ENCODE measurements at places on chromosomes 2 and 18.

DNA sequence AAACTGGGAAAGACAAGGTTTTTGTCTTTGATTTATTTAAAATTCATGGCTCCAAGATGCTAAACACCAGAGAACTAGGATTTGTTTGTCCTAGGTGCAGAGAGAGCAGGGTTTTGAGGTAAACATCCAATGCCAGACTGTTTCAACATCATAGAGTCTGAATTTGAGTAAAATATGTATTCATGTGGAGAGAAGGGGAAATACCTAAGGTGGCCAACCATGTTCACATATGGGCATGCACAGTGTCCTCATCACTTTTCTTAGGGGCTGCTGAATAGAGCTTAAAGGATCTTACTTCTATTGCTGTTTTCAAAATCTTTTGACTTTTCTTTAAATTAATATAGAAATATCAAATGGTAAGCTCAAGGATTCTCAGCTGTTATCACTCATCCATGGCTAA, 287.0 kb upstream of the CCDC68 start:
- no peak for DNase-seq

- DNase-seq, result no peak
Measured at GRCh38 chr2:100418406-100418962, 1.0 kb upstream of the CHST10 start.

GRCh38 chr18:74654638-74655037, 57.0 kb downstream of the ZNF407 start:
- no peak for DNase-seq

DNA sequence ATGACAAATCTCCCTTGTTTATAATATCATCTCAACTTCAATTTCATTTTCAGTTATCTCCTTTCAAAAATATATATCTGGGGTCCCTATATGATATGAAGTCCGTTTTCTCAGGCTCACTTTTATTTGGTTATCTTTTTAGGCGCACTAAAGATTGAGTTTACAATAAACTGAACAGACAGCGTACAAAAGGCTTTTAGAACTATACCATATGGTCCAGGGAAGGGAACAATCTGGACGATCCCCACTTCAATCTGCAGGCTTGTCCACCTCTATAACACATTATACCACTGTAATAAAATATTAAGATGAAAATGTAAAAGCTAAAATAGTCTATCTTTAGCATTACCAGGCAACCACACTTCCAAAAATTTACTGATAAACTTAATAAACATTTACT, 289.9 kb downstream of the ZEB2 start:
- no peak for DNase-seq

- DNase-seq, result no peak
Measured at GRCh38 chr2:23375448-23375847, 9.5 kb upstream of the KLHL29 start.

DNA sequence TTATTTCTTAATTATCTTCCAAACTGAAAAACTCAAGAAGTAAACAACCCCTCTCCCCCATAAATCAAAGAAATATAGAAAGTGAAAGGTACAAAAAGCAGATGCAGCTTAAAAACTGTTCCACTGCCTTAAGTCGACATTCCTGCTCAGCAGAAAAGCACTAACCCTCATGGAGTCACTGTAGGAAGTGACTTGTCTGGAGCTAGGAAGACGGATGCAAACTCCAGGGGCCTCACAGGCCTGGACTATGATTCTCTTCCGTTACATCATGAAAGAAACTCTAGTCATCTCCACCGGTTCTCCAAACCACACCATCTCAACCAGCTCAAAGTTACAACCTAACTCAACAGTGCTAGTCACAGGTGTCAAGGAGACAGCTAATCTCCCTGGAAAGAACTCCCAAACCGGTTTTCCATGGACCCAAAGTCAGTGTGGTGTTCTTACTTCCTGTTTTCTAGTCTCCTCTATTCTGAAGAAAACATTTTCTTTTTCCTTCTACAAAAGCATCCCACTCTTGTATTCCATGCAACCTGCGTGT, 128.4 kb downstream of the PIEZO2 start:
- DNase-seq, result no peak

GRCh38 chr2:26640781-26641564, at the start of gene CIB4:
Gene CIB4, minus strand, starts transcription at chr2:26641366. Its CDS starts 52 bp downstream, at chr2:26641314.
- no peak for DNase-seq

DNA sequence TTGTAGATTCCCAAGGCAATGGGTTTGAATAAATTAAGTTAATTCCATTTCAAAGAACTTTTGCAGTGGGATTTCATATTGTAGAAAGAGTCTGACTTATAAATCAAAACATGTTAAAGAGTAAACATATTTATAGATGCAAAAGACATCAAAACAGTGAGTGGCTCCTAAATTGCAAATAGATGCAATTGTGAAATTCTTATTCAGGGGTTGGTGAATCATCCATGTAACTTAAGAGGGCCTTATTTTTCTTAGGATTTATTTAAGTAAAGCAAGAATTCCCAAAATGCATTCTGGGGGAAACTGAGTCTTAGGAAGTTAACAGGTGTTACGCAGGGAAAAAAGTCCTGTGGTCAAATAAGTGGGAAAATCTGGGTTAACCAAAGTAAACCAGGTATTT, 11.3 kb downstream of the TANC1 start:
- no peak for DNase-seq

DNA sequence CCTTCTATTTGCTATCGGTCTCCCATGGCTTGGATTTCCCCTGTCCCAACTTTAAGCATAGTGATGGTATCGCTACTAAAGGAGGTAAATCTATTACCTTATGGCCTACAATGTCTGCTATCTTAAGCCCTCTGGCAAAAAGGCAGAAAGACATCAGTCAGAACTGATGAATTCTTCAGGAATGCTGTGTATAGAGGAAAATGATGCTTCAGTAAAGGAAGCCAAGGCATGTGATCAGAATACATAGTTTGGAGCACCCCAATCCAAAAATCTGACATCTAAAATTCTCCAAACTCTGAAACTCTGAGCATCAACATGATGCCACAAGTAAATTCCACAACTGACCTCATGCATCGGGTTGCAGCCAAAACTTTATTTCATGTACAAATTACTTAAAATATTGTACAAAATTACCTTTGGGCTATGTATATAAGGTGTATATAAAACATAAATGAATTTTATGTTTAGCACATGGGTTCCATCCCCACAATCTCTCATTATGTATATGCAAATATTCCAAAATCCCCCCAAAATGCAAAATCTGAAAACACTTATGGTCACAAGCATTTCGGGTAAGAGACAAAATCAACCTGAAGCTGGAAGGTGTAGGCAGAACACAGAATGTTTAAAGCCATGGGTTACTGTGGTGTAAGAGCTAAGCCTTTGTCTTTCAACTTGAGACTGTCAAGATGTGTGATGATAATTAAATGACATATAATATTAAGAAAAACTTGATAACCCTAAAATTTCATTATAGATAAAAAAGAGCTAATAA, 66.2 kb downstream of the CUL3 start:
- DNase-seq, result no peak

- no peak for DNase-seq
Measured at GRCh38 chr2:44126106-44126797, 42.4 kb upstream of the PPM1B start.

GRCh38 chr2:240593703-240594451, 7.3 kb downstream of the CAPN10 start:
- no peak for DNase-seq

- DNase-seq, result no peak
Measured at GRCh38 chr18:52546686-52547346, 206.8 kb downstream of the DCC start.

GRCh38 chr2:118661179-118661578, 186.3 kb downstream of the EN1 start:
- no peak for DNase-seq

DNA sequence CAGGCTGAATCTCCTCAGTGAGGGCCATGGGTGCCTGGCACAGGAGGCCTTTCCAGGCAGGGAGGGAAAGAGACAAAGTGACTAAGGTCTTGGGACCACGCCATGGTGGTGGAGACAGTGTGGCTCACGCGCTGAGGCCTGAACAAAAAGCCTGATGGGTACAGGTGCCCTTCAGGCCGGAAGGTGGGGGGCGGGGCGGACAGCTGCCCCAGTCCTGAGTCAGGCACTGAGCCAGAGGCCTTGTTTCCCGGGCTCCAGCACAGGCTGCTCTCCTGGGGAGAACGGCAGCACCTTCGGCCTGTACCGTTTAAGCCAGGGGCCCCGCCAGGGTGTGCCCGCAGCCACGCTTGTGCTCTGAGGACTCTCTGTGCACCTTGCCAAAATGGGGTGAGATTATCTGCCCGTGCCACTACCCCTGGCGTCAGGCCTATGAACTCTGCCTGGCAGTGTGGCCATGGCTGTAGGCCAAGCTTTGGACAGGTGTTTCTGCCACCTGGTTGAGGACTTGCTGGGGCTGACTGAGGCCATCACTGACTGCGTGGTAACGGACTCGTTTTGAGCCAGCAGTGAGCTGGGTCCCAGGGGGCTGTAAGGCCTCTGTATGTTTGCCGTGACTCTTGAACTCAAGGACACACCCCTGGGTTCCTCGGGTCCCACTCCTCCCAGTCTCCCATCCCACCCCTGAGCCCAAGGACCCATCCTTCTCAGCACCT, 31.7 kb upstream of the DNMT3A start:
- no peak for DNase-seq

DNA sequence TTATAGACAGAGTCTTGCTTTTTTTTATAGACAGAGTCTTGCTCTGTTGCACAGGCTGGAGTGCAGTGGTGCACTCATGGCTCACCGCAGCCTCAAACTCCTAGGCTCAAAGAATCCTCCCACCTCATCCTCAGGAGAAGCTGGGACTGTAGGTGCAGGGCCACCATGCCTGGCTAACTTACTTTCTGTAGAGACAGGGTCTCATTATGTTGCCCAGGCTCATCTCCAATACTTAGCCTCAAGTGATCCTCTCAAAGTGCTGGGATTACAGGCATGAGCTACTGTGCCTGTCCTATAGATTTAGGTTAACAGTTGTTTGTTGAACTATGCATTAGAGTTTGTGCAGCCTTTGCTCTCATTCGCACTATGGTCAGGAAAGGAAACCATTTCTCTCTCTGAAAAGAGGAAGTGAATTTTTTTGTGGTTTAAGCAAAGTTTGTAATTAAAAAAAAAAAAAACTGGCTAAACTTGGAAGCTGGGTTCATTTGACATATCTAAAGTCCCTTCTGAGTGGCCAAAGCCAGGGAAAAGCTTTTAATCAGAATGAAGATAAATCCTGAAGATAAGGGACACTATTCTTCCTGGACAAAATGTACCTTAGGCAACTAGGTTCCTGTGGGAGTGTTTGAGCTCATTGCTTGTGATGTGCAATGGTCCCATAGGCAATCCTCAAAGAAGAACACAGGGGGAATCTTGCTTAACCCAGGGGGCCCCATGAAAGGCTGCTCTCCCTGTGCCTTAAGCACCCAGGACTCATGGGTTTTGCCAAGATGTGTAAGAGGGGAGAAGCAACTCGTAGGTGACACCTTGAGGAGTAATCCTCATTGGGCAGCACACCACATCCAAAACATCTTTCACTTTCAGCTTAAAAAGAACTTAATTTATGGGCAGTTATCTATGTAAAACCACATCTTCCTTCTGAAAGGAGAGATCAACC, 201.7 kb downstream of the MREG start:
- DNase-seq, result no peak

DNA sequence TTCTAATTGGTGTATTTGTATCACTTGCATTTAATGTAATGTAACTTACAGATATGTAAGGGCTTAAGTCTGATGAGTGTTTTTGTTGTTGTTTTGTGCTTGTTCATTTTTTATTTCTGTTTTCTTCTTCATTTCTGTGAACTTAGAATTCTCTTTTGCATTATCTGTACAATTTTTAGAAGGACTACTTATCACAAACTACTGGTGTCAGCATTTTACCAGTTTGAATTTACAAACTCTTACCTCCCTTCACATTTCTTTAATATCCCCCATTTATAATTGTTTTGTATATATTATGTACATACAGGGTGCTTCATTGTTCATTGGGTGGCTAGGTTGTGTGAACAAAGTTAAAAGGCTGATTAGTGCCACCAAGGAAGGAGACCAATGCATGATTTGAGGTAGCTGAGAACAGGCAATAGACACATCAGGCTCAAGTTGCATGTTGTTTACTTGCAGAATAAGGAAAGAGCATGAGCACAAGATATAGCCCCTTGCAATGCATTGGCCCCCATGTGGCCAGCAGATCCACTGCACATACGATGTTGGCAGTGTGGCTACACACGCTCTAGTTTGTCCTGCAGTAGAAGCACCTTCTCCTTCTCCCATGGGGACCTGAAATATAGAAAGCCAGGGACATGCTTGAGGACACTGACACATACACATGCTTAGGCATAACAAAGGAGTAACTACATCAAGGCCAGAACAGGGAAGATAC, 198.2 kb downstream of the CD8B2 start:
- no peak for DNase-seq

GRCh38 chr18:63440219-63440618, 17.9 kb upstream of the VPS4B start:
- DNase-seq, result no peak

GRCh38 chr2:212979799-212980198, 171.6 kb downstream of the IKZF2 start:
- no peak for DNase-seq

- no peak for DNase-seq
Measured at GRCh38 chr2:45816272-45816671, 164.8 kb downstream of the PRKCE start.

- no peak for DNase-seq
Measured at GRCh38 chr2:152718909-152719645, 657 bp downstream of the ARL6IP6 start.

DNA sequence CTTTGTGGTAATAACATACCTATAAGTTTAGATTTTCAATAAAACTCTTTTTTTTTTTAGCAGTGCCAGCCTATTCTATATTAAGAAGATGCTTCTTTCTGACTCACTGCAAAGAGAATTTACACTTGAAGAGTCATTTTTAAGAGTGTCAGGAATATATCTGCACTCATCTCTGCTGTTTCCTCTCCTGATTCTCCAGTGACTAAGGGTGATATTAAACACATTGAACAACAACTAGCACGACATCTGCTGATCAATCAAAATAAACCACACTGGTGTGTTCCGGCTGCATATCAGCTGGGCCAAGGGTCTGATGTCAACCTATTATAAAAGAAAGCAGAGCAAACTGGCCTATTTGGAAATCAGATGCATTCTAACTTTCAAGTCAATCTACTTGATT, 15.0 kb downstream of the RAB27B start:
- DNase-seq, result no peak

DNA sequence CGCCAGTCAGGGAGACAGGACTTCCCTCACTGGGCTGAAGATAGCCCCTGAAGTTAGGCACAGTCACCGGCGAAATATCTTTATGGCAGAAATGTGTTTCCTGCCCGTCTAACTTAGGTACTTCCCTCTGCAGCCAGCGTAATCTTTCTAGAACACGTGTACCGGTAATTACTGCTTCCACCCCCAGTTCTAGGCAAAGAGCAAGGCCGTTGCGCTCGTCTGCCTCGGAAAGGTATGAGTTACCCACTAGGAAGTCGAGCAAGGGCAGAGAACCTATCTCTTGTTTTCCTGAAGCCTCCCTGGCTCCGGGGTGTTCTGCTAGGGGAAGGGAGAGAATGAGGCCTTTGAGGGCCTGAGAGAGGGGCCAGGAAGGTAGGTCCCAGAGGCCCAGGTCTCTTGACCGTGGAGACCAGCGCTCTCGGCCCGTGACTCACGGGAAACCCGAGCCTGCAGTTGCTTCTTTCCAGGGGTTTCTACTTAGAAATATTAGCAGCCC, 70.0 kb downstream of the TWSG1 start:
- no peak for DNase-seq

- no peak for DNase-seq
Measured at GRCh38 chr18:21064347-21064746, 47.3 kb downstream of the ROCK1 start.

- DNase-seq, result no peak
Measured at GRCh38 chr2:114616-115015, 68.3 kb upstream of the FAM110C start.

Measured in activated CD8-positive, alpha-beta memory T cell treated with anti-CD3 and anti-CD28 coated beads for 1 hour (primary cell).